ENCODE measurements at places on chromosomes 11 and 22.

GRCh38 chr11:126585388-126585773, 229.9 kb downstream of the ST3GAL4 start:
- no peak for DNase-seq

- no peak for DNase-seq
These were observed 953 bp upstream of the LRP5 start for GRCh38 chr11:68311160-68312116.

- no peak for DNase-seq
These were observed 24.0 kb upstream of the GNB1L start for GRCh38 chr22:19878461-19879245.

DNA sequence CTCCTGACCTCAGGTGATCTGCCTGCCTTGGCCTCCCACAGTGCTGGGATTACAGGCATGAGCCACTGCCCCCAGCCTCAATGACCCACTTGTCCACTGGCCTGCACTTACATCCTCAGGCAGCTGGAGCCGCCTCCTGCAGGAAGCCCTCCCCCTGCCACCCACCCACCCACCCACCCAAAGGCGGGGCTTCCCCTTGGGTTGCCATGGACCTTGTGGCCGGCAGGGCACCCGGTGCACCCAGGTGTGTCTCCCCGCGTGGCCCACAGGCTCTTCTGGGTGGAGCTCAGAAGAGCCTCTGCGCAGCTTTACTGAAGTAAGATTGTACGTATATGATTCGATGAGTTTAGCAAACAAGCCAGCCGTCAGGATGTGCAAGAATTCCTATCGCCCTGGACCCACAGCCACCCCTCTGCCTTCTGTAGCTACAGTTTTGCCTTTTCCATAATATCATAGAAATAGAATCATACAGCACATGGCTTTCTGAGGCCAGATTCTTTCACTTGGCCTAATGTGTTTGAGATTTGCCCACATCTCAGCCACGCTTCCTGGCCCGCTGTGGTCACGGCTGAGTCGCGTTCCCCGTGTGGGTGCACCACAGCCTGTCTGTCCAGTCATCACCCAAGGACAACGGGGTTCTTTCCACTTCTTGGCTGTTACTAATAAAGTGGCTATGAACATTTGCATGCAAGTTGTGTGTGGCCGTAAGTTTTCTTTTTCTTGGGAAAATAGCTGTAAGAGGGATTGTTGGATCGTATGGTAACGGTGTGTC, 5.3 kb upstream of the BRSK2 start:
- no peak for DNase-seq

GRCh38 chr11:73260127-73260457, 12.0 kb upstream of the P2RY6 start:
- no peak for DNase-seq

Measured in T1000 (cell line).